SJSA1 (cell line): ENCODE measurements at places on chromosomes 2 and 18. TPM values are rescaled to one million over a fixed set of nuclear protein-coding genes. Genes with fewer than 3 reads are reported as not detected.

The GALNT14 gene
- total RNA-seq, result 0.21 TPM in 1 of 2 replicates, not detected in the other

The CACNB4 gene
- total RNA-seq, result not detected in 2 replicates

The TNFAIP6 gene
- total RNA-seq, result 1.3 and 1.5 TPM in 2 replicates

The AGXT gene
- total RNA-seq, result 0.26 TPM in 1 of 2 replicates, not detected in the other

The AQP12B gene
- not detected in 2 replicates for total RNA-seq

DNA sequence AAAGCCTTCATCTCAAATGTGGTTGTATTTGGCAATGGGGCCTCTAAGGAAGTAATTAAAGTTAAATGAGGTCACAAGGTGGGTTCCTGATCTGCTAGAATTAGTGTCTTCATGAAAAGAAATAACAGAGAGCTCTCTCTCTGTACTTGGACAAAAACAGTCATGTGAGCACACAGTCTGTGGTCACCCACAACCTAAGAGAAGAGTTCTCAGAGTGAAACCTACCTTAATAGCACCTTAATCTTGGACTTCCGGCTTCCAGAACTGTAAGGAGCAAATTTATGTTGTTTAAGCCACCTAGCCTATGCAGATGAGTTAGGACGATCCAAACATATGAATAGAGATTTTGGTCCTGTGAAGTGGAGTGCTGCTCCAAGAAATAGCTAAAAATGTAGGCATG, 758.9 kb downstream of the LRRTM4 start:
- no peak overlapping the region for H3K27ac ChIP-seq
- H3K4me3 ChIP-seq, result no peak overlapping the region
- DNase-seq, result no peak
- no peaks in the 10 kb centered on the region for H3K27me3 ChIP-seq
- no peaks in the 10 kb centered on the region for H3K36me3 ChIP-seq

GRCh38 chr2:133837441-133838094, 269.3 kb upstream of the NCKAP5 start:
- H3K4me1 ChIP-seq, result peaks cover 34% of the 10 kb centered on the region
- no peak for DNase-seq
- H3K27ac ChIP-seq, result no peak overlapping the region
- H3K27me3 ChIP-seq, result no peaks in the 10 kb centered on the region
- no peaks in the 10 kb centered on the region for H3K36me3 ChIP-seq
- no peak overlapping the region for H3K4me3 ChIP-seq

GRCh38 chr2:206983161-206983859, 44.0 kb downstream of the CPO start:
- DNase-seq, result no peak
- peaks cover 29% of the 10 kb centered on the region for H3K4me1 ChIP-seq
- no peak overlapping the region; the same call in 1 of the 2 replicates for H3K27ac ChIP-seq
- H3K4me3 ChIP-seq, result no peak overlapping the region
- no peaks in the 10 kb centered on the region for H3K27me3 ChIP-seq
- no peaks in the 10 kb centered on the region for H3K36me3 ChIP-seq

DNA sequence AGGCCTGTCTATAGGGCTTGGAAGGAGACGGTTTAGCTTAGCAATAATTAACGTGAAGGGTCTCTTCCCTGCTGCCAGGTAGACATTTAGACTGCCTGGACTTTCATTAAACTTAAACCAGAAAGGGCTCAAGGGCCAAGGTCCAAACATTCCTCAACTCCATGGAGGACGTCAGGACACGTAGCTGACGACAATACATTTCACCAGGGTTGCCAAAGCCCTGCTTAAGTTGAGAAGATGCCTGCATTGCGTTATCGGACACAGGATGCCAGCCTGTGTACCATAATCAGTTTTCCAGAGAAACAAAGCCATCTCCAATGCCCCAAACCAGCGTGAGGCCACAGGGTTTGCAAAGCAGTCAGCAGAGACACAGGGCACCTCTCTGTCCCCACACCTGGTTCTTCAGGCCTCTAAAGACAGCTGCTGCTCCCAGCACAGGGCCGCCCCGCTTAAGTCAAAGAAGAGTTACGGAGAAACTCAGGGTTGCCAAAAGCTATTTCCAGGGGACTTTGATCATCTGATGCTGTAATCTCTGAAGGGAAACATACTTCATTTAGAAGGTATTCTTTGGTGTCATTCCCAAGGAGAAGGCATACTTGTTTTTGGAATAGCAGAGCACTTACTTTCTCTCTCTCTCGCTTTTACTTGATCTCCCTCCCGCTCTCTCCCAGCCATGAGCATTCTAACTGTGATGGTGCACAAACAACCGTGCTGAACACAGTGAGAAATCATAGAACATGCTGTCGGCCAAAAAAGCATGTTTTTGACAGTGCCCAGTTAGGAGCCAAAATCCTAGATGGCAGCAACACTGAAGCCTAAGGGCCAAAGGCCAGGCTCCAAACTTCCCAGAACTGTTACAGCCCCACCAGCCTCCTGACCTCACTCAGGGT, 46.0 kb downstream of the TTC32 start:
- H3K4me1 ChIP-seq, result 0 out of 2 replicates have a peak, but pooled peaks cover 3% of the 10 kb centered on the region
- H3K4me3 ChIP-seq, result no peak overlapping the region
- H3K27ac ChIP-seq, result no peak overlapping the region
- no peaks in the 10 kb centered on the region for H3K36me3 ChIP-seq
- H3K27me3 ChIP-seq, result no peaks in the 10 kb centered on the region
- no peak for DNase-seq

GRCh38 chr2:54977149-54977548, 73.1 kb downstream of the RTN4 start:
- H3K4me3 ChIP-seq, result no peak overlapping the region
- H3K4me1 ChIP-seq, result no peaks in the 10 kb centered on the region
- H3K36me3 ChIP-seq, result peaks cover 84% of the 10 kb centered on the region
- no peak for DNase-seq

- no peaks in the 10 kb centered on the region for H3K27me3 ChIP-seq
- H3K4me1 ChIP-seq, result peaks cover 34% of the 10 kb centered on the region
- no peak overlapping the region for H3K27ac ChIP-seq
- H3K4me3 ChIP-seq, result no peak overlapping the region
These were observed 204.5 kb upstream of the SPRED2 start for GRCh38 chr2:65636813-65637483.

- H3K4me1 ChIP-seq, result no peaks in the 10 kb centered on the region
- no peak for DNase-seq
- H3K4me3 ChIP-seq, result no peak overlapping the region
- no peak overlapping the region for H3K27ac ChIP-seq
- H3K27me3 ChIP-seq, result no peaks in the 10 kb centered on the region
These were observed 114.0 kb downstream of the DSEL start for GRCh38 chr18:67402543-67402942.

- H3K36me3 ChIP-seq, result no peaks in the 10 kb centered on the region
- H3K4me3 ChIP-seq, result no peak overlapping the region
- H3K27me3 ChIP-seq, result no peaks in the 10 kb centered on the region
- H3K27ac ChIP-seq, result no peak overlapping the region
- peaks cover 12% of the 10 kb centered on the region for H3K4me1 ChIP-seq
These were observed 28.4 kb upstream of the PXDN start for GRCh38 chr2:1772471-1773267.

GRCh38 chr2:176109192-176109901, 2.3 kb downstream of the HOXD11 start:
- peaks cover 73% of the 10 kb centered on the region for H3K27me3 ChIP-seq
- no peaks in the 10 kb centered on the region for H3K36me3 ChIP-seq
- no peak overlapping the region for H3K4me3 ChIP-seq
- peaks cover 9% of the 10 kb centered on the region for H3K4me1 ChIP-seq

DNA sequence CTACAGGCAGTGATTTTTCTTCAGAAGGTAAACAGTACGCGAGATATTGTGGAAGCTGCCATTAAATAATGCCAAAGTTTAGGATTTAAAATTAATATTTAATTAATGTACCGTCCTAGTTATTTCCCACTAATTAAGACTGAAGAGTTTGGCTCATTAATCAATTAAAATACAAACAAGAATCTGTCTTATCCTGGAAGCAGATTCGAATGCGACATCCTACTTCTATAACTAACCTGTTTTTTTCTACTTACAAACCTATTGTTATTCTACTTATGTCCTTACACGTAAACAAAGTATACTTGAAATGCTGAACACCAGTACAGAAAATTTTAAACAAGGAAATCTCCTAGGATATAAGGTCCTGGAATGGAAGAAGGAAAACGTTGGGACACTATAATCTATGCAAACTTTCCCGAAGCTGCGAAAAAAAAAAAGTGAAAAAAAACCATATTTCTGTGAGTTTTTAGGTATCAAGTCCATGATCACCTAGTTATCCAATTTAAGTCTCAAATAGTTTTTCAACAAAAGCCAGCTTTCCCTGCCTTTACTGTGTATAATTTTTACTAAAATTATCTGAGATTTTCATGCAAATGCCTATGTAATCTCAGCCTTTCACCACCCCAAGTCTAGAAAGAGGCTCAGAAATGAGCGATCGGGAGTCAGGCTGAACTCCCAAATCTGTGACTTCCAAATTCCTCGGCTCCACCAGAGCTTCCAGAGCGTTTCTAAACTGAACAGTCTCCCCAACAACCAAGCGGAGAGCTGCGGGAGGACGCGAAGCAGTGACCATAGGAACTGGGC, 1.2 kb upstream of the C2orf15 start:
- no peak overlapping the region for H3K27ac ChIP-seq
- H3K27me3 ChIP-seq, result peaks cover 3% of the 10 kb centered on the region; the same call in 1 of the 2 replicates
- H3K36me3 ChIP-seq, result no peaks in the 10 kb centered on the region
- H3K4me1 ChIP-seq, result peaks cover 7% of the 10 kb centered on the region; the same call in 1 of the 2 replicates

DNA sequence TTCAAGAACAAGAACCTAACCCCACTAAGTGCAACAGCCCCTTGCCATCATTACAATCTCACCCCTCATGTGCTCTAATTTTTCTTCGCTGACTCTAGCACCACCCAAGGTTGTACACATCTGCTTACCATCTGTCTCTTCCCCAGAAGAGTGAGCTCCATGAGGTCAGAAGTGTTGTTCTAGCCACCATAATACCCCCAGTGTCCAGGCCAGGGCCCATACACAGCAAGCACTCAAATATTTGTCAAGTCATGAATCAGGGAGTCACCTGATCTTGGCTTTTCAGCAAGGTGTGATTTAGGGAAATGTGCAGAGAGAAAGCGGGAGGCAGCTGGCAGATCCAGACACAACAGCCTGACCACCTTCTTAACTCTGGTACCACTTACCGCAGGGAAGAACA, 5.7 kb downstream of the ERCC3 start:
- no peak overlapping the region for H3K4me3 ChIP-seq
- peaks cover 100% of the 10 kb centered on the region for H3K36me3 ChIP-seq
- H3K4me1 ChIP-seq, result peaks cover 3% of the 10 kb centered on the region; the same call in 1 of the 2 replicates
- no peak overlapping the region for H3K27ac ChIP-seq
- DNase-seq, result no peak

DNA sequence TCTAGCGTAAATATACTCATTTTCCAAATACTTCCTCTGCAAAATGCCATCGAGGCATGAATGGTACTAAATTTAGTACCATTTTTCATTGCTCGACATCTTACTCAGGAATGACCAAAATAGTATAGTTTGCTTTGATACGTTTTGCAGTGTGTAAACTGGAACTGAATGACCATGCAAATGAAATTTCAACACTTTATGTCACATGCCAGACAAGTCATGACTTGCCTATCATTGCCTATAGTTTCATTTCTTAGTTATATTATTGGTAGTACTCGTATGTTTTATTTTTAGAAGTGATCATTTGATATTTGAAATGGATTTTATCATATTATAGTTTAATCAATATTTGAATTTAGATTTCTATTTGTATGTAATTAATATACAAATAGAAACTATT, 9.1 kb downstream of the MSTN start:
- no peak overlapping the region for H3K4me3 ChIP-seq
- H3K36me3 ChIP-seq, result no peaks in the 10 kb centered on the region
- DNase-seq, result no peak

DNA sequence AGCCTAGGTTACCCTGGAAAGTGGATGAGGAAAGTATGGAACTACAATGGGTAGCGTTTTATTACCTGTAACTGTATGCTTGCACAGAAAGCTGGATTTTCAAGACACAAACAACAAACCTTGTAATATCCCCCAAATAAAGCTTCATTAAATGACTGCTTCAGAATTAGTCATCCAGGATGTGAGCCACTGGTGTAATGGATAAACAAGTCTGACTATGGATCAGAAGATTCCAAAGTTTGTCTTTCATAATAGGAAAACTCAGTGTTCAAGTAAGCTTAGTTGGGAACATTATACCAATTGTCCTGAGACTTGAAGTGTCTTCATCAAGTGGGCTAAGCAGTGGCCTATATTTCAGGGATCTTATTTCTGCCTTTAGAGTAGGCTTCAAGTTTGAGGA, 518.8 kb downstream of the LRP1B start:
- H3K4me1 ChIP-seq, result no peaks in the 10 kb centered on the region
- H3K4me3 ChIP-seq, result no peak overlapping the region
- H3K27ac ChIP-seq, result no peak overlapping the region
- no peaks in the 10 kb centered on the region for H3K27me3 ChIP-seq
- DNase-seq, result no peak

DNA sequence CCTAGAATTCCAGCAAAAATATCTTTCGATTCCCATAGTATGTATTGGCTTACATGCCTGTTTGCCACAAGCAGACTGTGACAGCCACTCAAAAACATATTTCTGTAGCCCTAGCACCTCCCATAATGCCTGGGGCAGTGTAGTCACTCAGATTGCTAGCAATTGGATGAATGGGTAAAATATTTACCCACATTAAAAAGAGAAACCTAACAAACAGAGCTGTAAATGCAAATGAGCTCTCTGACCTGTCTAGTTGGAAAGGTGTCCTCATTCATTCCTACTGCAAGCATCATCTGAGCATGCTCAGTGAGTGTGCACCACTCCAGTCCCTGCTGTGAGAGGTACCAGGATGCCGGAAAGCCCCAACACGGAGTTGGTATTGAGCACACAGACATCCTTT, 234.0 kb upstream of the RAB12 start:
- no peak overlapping the region for H3K4me3 ChIP-seq
- no peak for DNase-seq
- no peaks in the 10 kb centered on the region for H3K27me3 ChIP-seq
- H3K36me3 ChIP-seq, result no peaks in the 10 kb centered on the region
- peaks cover 5% of the 10 kb centered on the region for H3K4me1 ChIP-seq

- H3K27ac ChIP-seq, result no peak overlapping the region
- no peaks in the 10 kb centered on the region for H3K27me3 ChIP-seq
- peaks cover 96% of the 10 kb centered on the region for H3K36me3 ChIP-seq
- no peak for DNase-seq
These were observed 100.3 kb downstream of the CTIF start for GRCh38 chr18:48638896-48639771.

DNA sequence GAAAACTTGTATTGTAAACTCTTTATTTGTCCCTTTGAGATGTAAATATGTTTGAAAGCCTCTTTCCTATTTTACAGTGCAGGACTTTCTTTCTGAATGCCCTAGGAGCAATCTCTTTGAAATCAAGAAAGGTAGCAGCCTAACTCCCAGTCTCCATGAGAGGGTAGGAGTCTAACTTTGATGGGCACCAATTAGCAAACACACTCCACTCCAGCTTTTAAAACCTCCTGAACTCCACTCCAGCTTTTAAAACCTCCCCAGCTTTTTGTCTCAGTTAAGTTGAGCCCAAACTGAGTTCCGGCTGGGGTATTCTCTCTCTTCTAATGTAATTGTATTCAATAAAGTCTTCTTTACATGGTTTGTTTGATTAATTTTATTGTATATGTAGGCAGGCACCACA, 493.7 kb upstream of the CDH7 start:
- H3K4me1 ChIP-seq, result no peaks in the 10 kb centered on the region
- DNase-seq, result no peak
- no peak overlapping the region for H3K27ac ChIP-seq
- no peaks in the 10 kb centered on the region for H3K27me3 ChIP-seq
- H3K36me3 ChIP-seq, result no peaks in the 10 kb centered on the region
